Mesothelial cell of epicardium (in vitro differentiated cells): ENCODE measurements at places on chromosomes 1 and 21. TPM values are rescaled to one million over a fixed set of nuclear protein-coding genes. Genes with fewer than 3 reads are reported as not detected.

- peaks cover 38% of the 10 kb centered on the region for H3K36me3 ChIP-seq
- no peak overlapping the region for H3K4me3 ChIP-seq
- H3K27me3 ChIP-seq: no peaks in the 10 kb centered on the region
- no peak for DNase-seq
- no peaks in the 10 kb centered on the region for H3K4me1 ChIP-seq
These were observed 51.0 kb downstream of the F3 start for GRCh38 chr1:94490556-94490955.

DNA sequence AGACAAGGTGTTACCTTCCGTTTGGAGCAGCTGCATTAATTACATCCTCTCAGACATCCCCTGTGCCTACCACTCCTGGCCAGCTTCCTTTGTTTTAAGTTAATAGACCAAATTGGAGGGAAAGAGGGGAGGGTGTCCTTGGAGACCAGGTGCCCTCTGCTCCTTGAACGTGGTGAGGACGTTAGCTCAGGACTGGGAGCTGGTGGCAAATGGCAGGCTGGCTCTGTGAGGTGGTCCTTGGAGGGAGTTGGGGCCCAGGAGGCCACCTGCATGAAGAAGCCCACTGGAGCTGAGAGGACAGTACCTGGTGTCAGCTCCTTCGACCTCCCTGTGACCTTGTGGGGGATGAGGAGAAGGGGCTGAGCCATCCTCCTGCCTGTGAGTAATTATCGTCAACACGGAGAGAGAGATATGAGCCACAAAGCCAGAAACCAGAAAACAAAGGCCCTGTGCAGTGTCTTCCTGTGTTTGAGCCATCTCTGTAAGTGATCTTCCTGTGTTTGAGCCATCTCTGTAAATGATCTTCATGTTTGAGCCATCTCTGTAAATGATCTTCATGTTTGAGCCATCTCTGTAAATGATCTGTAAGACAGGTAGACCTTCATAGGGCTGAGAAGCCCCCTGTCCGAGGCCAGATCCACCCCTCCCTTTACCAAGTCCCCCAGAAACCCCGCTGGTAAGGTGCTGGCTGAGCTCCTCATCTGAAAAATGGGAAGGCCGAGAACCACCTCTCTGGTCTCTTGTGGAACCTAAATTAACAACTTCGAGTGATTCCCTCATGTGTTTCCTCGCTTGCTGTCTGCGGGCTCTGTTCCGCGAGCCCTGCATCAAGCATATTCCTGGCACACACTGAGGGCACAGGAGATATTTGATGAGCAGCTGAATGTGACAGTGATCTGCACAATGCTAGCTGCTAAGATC lies 126.0 kb downstream of the CAMTA1 start:
- H3K36me3 ChIP-seq: peaks cover 4% of the 10 kb centered on the region
- no peak overlapping the region for H3K4me3 ChIP-seq
- H3K4me1 ChIP-seq: peaks cover 36% of the 10 kb centered on the region
- H3K27me3 ChIP-seq: peaks cover 2% of the 10 kb centered on the region

DNA sequence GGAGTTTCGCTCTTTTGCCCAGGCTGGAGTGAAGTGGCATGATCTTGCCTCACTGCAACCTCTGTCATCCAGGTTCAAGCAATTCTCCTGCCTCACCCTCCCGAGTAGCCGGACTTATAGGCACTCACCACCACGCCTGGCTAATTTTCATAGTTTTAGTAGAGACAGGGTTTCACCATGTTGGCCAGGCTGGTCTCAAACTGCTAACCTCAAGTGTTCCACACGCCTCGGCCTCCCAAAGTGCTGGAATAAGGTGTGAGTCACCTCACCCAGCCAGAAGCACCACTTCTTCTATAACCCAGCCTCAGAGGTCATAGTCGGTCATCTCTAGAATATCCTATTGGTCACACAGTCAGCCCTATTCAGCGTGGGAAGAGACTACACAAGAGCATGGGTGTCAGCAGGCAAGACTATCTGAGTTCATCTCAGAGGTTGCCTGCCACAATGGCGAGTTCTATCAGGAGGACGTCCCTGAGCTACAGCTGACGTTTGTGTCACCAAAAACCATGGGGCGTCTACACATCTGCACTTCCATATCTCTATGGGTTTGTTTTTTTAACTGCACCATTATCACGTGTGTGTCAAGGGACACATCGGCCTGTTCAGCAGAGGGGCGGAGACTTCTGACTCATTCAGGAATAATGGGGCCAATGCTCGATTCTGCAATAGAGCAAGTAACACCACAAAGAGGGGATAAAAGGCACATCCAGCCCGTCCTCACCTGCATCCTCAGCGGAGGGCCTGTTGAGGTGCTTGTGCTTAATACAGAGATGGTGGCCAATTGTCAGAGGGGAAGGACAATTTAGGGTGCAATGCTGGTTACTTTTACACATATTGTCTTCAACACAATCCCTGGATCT lies 256.3 kb upstream of the IRF2BP2 start:
- no peaks in the 10 kb centered on the region for H3K36me3 ChIP-seq
- H3K4me3 ChIP-seq: no peak overlapping the region

DNA sequence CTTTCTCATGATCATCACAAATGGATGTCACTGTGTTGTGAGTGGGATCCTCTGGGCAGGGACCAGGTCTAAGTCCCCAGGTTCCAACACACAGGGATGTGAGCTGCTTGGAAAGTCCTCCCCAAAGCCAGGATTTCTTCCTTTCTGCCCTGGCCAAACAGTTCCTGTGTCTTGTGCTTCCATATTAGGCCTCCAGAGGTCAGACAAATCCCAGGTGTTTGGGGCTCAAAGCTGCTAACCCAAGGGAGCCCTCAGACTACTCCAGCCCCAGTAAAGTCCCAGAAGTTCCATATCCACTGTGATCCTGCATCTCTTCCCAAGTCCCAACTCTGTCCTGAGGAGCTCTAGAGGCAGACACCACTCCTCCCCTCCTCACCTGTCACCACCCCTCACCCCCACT lies 27.7 kb upstream of the MAGOH start:
- peaks cover 10% of the 10 kb centered on the region for H3K36me3 ChIP-seq
- no peak overlapping the region for H3K4me3 ChIP-seq
- no peak for DNase-seq

GRCh38 chr1:68173936-68174737 lies 58.2 kb downstream of the WLS start:
- peaks cover 53% of the 10 kb centered on the region for H3K4me1 ChIP-seq
- no peaks in the 10 kb centered on the region for H3K27me3 ChIP-seq

GRCh38 chr1:11237356-11237755 lies 25.0 kb downstream of the MTOR start:
- H3K36me3 ChIP-seq: peaks cover 44% of the 10 kb centered on the region
- H3K4me3 ChIP-seq: no peak overlapping the region
- H3K27ac ChIP-seq: no peak overlapping the region
- no peak for DNase-seq

DNA sequence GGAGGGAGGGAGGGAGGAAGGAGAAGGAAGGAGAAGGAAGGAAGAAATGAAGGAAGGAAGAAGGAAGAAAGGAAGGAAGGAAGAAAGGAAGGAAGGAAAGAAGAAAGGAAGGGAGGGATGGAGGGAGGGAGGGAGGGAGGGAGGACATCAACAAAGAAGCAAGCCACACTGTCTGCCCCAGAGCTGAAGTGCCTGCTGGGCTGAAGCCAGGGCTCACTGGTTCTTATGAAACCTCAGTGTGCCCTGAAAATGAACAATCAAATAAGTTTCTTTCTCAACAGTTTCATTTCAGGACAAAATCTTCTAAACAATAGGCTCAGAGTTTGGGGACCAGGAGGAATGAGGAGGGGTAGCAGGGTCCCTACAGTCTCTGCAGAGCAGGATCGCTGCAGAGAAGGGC lies 21.1 kb downstream of the ARHGEF19 start:
- peaks cover under 1% of the 10 kb centered on the region for H3K36me3 ChIP-seq
- DNase-seq: no peak
- H3K4me3 ChIP-seq: no peak overlapping the region
- H3K4me1 ChIP-seq: peaks cover 6% of the 10 kb centered on the region

- H3K36me3 ChIP-seq: no peaks in the 10 kb centered on the region
- no peak for DNase-seq
- H3K4me1 ChIP-seq: no peaks in the 10 kb centered on the region
- H3K27ac ChIP-seq: no peak overlapping the region
- no peak overlapping the region for H3K4me3 ChIP-seq
These were observed 529.5 kb downstream of the KCNT2 start for GRCh38 chr1:196078691-196079090.

DNA sequence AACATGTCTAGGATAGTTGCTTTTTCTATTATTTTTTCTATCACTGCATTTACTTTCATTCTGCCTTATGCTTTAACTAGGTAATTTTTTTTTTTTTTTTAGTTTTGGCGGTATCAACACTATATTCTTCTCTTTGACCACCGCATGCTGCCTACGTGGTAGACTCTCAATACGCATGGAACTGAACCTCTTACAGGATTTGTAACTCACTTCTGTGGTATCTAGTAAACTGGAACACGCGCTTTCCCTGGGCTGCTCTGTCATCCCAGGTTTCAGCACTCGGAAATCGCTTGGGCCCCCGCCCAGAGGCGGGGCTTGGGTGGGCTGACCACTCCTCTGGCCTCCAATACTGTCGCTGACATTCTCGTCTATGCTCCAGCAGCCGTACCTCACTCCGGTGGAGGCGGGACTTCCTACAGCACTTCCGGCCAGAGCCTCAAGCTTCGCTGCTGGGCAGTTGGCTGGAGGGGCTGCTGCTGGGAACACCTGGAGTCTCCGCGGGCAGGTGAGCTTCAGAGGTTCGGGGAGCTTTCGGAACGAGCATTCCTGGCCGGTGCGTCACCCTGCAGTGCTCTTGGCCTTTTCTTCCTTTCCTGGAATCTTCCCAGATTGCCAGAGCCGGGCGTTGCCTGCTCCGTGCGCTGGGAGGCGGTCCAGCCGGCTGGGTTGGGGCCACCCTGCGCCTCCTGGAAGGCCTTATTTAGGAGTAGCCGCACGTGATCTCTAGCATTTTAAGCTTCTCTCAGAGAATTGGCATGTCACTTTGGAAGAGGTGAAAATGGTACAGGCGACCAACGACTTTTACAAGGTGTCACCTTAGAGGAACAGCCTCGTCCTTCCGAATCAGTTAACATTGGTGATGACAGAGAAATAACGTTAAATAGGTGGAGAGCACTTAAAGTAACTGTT lies at the start of gene TBCE:
Gene TBCE (plus strand): TSS at position 428 of the 909 bp plus-strand sequence. CDS start 12,623 bp downstream, outside the sequence.
- peaks cover 24% of the 10 kb centered on the region for H3K4me1 ChIP-seq
- H3K4me3 ChIP-seq: peak within 1 kb of the TSS; percentile 96
- peak; percentile 77 for DNase-seq

GRCh38 chr1:1770102-1770501 lies 8.2 kb downstream of the NADK start:
- no peak for DNase-seq
- H3K27ac ChIP-seq: no peak overlapping the region
- no peaks in the 10 kb centered on the region for H3K4me1 ChIP-seq

DNA sequence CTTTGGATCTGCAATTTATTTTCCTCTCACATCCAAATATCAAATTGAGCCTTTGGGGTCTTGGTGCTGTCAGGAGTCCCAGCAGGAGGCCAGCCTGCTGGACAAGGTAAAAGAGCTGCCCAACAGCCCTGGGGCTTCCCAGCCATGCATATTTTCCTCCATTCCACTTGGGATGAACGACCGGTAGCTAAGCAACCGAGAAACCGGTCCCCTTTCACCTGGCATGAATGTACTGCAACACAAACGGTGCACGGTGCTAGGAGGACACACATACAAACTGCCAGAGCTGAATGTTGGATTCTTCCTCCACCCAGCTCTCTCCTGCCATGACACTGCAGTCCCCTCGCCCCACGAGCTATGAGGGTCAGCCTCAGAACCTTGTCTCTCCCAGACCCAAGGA lies 42.7 kb downstream of the BCAR3 start:
- no peak overlapping the region for H3K4me3 ChIP-seq
- peaks cover 6% of the 10 kb centered on the region for H3K36me3 ChIP-seq
- H3K27ac ChIP-seq: peak overlapping the region; percentile 99

GRCh38 chr1:155507945-155508344 lies 54.7 kb downstream of the ASH1L start:
- peaks cover 27% of the 10 kb centered on the region for H3K4me1 ChIP-seq
- H3K27me3 ChIP-seq: no peaks in the 10 kb centered on the region
- no peak for DNase-seq
- peak overlapping the region; percentile 75 for H3K27ac ChIP-seq
- no peak overlapping the region for H3K4me3 ChIP-seq

Gene RGS13
- total RNA-seq: 1.1 to 1.8 TPM (median 1.2 TPM) in 3 replicates

Gene TCHHL1
- not detected in 3 replicates for total RNA-seq

Gene FBXO44
- 33.1 to 39.4 TPM (median 37.3 TPM) in 3 replicates for total RNA-seq

Gene TTLL7
- total RNA-seq: 12.7 to 13.3 TPM (median 12.7 TPM) in 3 replicates

Gene FMO4
- 4.4 to 5.9 TPM (median 5.4 TPM) in 3 replicates for total RNA-seq

Gene ST6GALNAC5
- 16.7 to 18.6 TPM (median 16.8 TPM) in 3 replicates for total RNA-seq
